Frontal cortex (tissue), 4 donors: ENCODE measurements at places on chromosomes 7 and 10. TPM values are rescaled to one million over a fixed set of nuclear protein-coding genes. Genes with fewer than 3 reads are reported as not detected.

RBM20 gene
- total RNA-seq, result 0.41 TPM

IDI2 gene
- not detected for total RNA-seq

CARD11 gene
- total RNA-seq, result 0.41 TPM

CPA2 gene
- total RNA-seq, result not detected

ARHGAP22 gene
- total RNA-seq, result 1.6 TPM

LRIT1 gene
- not detected for total RNA-seq

ATP6V0A4 gene
- 2.4 TPM for total RNA-seq

ASB10 gene
- not detected for total RNA-seq

TCAF2 gene
- under 0.01 TPM for total RNA-seq
